Cardiac septum (tissue), 1 donor: ENCODE measurements at places on chromosomes 12 and 14.

DNA sequence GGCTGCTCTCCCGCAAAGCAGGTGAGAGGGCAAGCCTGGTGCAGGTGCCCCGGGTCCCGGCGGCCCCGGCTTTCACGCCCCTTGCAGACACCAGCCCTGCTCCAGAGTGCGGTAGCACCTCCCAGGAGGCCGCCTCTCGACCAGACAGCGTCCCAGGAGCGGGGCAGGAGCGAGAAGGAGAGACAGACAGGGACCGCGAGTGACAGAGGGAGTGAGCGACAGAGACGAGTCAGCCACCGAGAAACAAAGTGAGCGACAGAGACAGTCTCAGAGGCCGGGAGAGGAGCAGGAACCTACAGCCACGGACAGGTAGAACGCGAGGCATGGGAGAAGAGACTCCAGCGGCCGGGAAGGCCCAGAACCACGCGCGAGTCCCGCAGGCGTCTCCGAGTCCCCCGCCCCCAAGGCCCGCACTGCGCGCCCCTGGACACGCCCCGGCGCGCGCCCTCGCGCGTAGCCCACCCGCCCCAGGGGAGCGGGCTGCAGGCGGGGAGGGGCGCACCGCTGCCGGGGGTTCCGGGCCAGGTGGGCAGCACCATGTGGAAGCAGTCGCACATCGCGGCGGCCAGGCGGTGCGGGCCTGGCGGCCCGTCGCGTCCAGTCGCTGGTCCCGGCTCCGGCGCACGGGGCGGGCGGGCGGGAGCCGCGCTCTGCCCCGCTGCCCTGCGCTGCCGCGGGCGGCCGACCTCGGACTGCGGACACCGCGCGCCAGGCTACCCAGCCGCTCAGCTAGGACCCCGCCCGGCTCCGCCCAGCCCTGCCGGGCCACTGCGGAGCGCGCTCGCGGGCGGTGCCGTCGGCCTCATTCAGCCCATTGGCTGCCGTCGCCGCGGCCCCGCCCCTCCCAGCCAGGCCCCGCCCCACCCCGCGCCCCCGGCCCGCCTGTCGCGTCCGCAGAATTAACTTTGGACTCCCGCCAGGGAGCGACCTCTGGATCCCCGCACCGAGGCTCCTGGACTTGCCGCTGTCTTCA is at the start of gene AHNAK2:
AHNAK2 (minus strand) TSS at position 694 of the 973 bp plus-strand sequence; CDS start at position 557, 137 bp downstream.
- peak; percentile 58 for DNase-seq

GRCh38 chr12:24360461-24360860 is 411.0 kb upstream of the SOX5 start:
- no peak for DNase-seq

DNA sequence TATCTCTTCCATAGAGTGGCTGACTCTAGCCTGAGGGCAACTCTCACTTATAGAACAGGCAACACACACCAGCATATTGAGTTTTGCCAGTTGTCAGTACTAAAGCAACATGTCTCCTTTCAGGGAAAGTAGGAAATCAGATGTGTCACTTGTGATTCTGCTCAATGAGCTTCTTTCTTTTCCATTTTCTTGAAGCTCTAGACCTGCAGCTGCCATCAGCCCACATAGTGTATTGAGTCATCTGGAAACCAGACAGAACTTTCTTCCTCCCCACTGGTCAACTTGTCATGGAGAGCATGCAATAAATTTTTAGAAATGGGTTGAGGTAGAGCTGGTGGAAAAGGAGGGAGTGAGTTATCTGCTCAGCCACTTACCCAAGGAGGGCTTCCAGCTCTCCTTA is 209.0 kb upstream of the PLEKHG7 start:
- DNase-seq: no peak

GRCh38 chr12:64699504-64700115 is 59.6 kb downstream of the GNS start:
- no peak for DNase-seq

DNA sequence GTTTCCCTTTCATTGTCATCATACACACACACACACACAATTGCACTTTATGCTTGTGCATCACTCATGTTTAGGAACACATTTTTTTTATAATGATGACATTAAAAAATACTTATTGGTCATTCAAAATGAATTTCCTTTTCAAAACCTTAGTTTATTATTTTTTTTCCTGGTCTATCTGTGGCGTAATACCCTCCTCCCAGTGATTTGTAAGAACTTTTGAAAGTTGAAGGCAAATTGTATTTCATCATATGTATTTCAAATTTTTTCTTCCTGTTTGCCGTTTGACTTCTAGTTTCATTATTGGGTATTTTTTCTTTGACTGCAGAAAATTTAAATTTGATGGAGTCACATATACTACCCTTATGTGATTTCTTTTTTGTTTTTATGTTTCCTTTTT is 2.5 kb upstream of the LRRK2 start:
- DNase-seq: no peak

DNA sequence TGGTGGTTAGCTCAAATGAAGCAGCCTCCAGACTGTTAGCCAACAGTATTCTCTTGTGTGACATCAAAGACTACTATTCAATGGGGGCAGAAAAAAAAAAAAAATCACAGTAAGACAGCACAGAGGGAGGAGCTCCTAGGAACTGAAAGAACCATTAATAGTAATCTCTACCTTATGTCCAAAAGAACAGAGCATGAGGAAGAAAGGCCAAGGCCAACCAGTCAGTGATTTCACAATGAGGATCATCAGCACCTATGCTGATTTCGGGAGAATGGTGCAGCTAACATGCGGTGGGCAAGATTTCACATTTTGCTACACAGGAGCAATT is 66.3 kb upstream of the SOX5 start:
- DNase-seq: no peak

- DNase-seq: no peak
Observed at GRCh38 chr14:95656634-95657033, 29.6 kb upstream of the TCL1B start.

DNA sequence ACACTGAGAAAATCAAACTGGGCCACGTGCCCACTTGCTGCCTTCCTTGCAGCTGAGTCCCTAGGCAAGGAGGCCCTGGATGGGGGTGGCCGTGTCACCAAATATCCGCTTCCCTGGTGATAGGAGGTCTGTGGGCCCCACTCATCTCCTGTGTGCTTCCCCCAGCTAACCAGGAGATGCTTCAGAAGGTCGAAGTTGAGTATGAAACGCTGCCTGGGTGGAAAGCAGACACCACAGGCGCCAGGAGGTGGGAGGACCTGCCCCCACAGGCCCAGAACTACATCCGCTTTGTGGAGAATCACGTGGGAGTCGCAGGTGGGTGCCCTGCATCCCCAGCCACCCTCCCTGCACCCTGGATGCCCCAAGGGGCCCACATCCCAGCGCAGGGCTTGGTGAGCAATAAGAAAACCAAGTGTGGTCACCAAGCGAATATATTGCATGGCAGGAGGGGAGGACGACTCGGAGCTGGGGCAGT is 6.8 kb upstream of the SIVA1 start:
- no peak for DNase-seq

GRCh38 chr14:80959496-80959895 is 4.1 kb downstream of the TSHR start:
- no peak for DNase-seq

DNA sequence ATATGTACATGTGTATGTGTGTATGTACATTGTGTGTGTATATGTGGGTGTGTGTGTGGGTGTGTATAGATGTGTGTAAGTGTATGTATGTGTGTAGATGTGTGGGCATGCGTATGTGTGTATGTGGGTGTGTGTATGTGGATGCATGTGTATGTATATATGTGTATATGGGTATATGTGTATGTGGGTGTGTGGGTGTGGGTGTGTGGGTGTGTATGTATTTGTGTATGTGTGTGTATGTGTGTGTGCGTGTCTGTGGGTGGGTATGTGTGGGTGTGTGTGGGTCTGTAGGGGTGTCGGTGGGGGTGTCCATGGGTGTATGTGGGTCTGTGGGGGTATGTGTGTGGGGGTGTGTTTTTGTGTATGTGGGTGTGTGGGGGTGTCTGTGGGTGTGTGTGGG is 101.6 kb downstream of the PIWIL1 start:
- DNase-seq: no peak

DNA sequence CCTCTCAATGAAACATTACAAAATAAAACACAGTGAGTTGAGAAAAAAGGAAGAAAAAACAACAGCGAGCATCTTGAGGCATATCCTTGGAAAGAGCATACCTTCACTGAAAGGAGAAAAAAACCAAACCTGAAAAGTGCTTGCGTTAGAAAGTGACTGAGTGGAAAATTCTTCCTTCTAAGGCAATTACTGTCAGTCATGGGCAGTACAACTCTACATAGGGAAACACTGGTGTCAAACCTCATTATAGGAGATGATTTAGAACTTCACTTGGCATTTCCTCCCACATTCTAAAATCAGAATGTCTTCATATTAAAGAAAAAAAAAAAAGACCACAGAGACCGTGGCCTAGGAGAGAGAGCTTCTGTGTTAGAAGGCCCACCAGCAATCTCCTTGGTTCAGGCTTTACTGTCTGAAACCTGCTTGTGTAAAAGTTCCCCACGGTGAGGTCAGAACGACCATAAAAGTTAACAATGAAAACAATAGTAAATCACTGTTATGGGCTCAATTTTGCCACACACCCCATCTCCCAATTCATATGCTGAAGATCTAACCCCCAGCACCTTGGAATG is 91.1 kb upstream of the CRY1 start:
- DNase-seq: no peak

DNA sequence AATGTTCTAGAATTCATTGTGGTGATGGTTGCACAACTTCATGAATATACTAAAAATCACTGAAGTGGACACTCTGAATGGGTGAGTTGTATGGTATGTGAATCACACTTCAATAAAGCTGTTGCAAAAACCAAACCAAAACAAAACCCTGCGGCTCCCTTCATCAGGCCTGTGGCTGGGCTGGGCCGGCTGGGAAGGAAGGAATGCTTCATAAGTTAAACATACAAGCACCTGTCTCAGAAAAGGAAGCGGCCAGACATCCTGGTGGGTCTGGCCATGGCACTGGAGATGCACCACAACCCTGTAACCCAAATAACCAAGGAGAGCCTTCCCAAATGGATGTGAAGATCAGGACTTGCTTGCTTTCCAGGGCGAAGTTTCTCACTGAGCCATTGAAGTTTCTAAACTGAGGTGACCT is 34.9 kb downstream of the TTC7B start:
- no peak for DNase-seq

GRCh38 chr14:26730929-26731618 is 133.2 kb upstream of the NOVA1 start:
- DNase-seq: no peak

GRCh38 chr12:13443498-13443897 is 247.0 kb downstream of the EMP1 start:
- DNase-seq: no peak

GRCh38 chr12:79987731-79988130 is 52.8 kb upstream of the PPP1R12A start:
- DNase-seq: no peak

- DNase-seq: no peak
Observed at GRCh38 chr14:33693237-33693636, 257.6 kb downstream of the EGLN3 start.

GRCh38 chr14:32578181-32578580 is 249.1 kb downstream of the AKAP6 start:
- no peak for DNase-seq

DNA sequence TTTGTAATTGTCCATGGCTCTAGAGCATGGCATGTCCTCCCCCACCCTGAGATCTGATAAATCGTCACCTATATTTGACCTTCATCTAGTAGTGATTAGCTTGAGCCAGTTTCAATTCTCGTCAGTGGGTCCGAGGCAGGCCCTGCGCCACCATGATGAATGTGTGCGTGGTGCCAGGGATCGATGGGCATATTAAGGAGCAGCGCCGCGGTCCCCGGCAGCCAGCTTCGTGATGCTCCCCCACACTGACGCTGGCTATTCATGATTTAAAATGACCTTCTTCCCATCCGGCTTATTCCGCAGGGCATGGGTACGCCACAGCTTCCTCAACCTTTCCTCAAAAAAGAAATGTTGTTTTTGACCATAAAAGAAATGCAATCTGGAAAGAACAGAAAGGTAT is 68.0 kb downstream of the SLC25A47 start:
- no peak for DNase-seq

GRCh38 chr14:52314595-52315354 is 663 bp downstream of the PTGER2 start:
- DNase-seq: peak; percentile 82

GRCh38 chr14:100075681-100076080 is 10.5 kb downstream of the EVL start:
- no peak for DNase-seq

- no peak for DNase-seq
Observed at GRCh38 chr14:60220917-60221316, 28.1 kb upstream of the PPM1A start.

DNA sequence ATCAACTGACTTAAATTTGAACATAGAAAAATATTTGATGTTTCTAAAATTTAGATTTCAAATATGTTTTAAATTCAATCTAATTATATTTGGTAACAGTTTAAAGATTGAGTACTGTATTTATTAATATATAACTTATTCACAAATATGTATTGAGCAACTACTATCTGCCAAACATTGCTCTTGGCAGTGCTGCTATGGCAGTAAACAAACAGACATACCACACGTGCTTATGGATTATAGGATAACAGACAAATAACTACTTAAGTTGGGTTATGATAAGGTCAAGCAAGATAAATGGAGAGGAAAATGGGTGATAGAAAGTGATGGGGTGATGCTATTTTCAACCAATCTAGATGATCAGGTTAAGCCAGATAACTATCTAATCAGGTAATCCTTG is 538.1 kb downstream of the C12orf50 start:
- no peak for DNase-seq

GRCh38 chr12:112539221-112539620 is 120.5 kb downstream of the PTPN11 start:
- DNase-seq: no peak

GRCh38 chr14:53338192-53338591 is 185.1 kb upstream of the DDHD1 start:
- no peak for DNase-seq

DNA sequence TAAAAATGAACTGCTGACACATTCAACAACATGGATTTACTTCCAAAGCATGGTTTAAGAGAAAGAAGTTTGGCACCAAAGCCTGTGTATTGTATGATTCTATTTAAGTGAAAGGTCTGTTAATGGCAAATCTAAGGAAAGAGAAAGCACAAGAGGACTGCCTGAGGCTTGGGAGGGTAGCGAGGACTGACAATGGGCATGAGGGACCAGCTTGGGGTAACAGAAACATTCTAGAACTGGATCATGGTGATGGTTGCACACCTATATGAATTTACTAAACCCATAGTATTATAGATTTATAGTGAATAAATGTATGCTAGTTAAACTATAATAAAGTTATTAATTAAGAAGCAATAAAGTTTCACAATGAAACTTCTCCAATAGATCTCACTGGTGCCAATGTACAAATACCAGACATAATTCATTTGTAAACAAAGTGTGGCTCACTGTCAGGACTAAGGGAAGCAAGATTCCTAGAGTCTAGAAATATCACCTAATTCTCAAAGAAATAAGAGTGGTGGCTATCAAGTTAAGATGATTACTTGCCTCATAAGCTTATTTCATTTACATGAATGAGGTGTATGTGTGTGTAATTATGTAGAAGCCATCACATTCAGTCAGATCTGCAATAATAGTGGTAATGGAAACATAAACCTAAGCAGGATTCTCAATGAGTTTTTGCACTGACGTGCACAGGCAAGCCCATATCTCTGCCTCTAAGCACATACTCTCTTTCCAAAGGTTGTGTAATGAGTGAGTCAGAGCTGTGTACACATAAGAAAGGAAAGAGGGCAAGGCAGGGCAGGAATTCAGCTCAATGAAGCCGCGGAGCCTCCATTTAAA is 353.4 kb downstream of the KCNH5 start:
- no peak for DNase-seq
